ENCODE measurements at places on chromosomes 3 and 15. TPM values are rescaled to one million over a fixed set of nuclear protein-coding genes. Genes with fewer than 3 reads are reported as not detected.

The MME gene
- total RNA-seq = 3.4 TPM

The GPR149 gene
- not detected for total RNA-seq

The SI gene
- total RNA-seq = not detected

The PRR20G gene
- total RNA-seq = not detected

The TRANK1 gene
- 135 TPM for total RNA-seq
